SHP77 treated with DMSO at 0.1 percent for 48 hours (cell line): ENCODE measurements at places on chromosomes 3 and 15.

- no peak for DNase-seq
Observed at GRCh38 chr3:138474163-138474562, 39.7 kb downstream of the ESYT3 start.

DNA sequence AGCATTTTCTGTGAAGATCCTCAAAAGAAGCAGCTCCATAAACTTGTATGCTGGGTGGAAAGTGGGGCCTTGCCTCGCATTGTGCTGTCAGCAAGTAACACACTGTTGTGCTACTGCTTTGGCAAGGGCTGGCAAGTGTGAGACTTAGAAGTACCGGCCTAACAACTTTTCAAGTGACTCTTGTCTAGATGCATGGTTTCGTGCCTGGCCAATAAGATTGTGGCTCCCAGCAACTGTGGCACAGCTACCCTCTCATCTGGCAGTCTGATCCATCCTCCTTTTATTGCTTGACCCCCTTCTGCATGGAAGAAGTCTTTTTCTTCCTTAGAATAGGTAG, 79.4 kb upstream of the VEPH1 start:
- no peak for DNase-seq

DNA sequence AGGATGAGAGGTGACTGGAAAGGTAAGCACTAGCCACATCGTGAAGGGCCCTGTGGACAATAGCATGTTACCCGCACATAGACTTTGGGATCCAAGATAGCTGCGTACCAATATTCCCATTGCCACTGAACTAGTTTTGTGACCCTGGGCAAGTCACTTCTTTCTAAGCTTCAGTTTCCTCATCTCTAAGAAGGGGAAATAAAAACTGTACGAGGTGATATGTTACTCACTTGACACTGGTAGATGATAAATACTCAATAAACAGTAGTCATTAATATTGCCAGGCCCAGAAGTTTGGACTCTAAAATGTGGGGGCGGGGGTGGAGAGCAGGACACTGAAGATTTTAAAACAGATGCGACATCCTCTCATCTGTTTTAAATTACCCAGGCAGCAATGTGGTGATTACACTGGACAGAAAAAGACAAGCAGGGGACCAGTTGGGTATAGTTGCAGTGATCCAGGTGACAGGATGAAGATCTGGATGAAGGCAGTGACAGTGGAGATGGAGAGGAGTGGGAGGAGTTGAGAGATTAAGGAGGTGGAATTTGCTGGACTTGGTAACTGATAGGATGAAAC, 2.5 kb downstream of the ATG7 start:
- DNase-seq: no peak

DNA sequence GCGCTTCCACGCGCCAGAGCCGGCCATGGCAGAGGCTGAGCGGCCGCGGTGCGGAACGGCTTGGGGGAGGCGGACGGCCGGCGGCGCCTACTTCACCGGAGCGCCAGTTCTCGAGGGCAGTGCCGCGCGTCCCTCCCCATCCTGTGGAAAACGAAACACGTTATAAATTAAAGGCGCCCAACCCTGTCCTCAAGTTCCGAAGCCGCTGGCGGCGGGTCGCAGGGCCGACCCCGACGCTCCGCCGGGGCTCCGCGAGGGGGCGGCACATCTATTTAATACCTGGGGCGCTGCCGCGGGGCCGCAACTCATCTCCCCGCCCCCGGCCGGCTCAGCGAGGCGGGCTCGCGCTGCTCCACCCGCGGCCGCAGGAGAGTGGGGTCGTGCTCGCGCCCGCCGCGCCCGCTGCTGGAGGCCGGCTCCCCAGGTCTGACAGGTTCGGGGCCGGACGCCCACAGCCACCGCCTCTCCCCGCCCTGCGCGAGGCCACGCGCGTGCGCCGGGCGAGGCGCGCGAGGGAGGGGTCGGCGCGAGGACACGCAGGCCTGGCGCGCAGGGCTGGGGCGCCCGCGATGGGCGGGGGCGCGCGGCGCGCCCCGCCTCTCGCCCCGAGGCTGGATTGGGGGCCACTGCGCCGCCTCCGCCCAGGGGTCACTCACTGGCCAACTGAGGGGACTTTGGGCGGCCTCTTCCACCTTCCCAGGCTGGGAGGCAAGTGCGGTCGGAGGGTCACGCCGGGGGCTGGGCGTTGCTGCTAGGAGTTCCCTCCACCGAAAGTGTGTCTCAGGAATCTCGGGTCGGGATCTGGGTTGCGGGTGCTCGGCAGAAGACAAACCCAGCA, at the start of gene SLC30A4:
Gene SLC30A4 (minus strand): TSS at position 428 of the 838 bp plus-strand sequence. CDS start 401 bp downstream, at position 27.
- no peak for DNase-seq

DNA sequence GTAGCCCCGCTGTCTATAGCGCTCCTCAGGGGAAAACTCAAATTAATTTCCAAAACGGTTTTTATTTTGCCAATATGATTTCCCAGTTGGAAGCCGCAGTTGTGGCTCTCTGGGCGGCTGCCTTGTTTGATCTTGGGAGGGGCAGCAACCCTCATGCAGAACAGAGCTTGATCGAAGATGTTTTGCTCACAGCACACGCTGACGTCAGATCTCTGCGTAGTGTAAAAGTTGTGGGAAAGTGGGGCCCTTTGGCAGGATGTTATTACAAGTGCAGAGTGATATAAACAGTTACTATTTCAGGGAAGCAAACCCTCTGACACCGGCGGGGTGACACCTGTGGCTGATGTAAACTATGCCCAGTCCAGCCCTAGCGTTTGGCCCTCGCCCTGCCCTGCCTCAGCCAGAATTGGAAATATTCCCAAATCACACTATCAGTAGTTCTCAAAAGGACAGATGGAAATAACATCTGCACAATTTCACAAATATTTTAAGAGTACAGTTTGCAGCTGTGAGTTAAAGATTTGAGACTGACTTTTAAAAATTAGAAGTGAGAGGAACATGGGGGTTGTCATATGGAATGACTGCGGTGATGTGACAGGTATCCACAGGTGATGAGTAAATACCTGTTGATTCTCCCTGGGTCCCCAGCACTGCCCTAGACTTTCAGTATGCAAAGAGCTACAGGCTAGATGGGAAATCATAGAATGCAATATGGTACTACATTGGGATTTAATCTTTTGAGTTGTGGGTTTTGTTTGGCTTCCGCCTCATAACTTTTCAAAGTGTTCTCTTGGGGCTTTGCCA, 1.7 kb downstream of the SYNM start:
- DNase-seq: no peak

DNA sequence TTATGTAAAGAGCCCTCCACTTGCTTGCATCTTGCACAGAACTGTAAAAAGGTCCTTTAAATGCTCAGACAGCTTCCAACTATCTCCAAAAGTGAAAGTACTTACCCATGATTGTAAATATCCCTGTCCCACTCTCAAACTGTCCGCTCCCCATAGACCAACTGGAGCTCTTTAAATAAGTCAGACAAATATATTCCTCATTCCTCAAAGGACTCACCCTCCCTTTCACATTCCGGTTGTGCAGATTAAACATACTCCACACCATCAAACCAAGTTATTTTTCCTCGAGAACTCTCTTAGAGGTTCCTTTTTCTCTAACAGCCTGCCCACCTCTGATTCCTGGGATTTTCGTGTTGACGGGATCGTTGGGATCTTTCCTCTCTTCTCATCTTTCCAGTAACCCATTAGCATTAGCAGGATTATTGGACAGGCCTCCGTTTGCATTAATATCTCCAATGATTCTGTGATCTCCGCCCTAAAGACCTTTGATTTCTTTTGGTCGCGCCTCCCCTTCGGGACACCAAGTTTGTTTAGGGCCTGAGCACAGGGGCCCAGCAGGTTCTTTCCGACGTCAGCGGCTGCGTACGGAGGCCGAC, 763 bp downstream of the GOLGB1 start:
- no peak for DNase-seq

DNA sequence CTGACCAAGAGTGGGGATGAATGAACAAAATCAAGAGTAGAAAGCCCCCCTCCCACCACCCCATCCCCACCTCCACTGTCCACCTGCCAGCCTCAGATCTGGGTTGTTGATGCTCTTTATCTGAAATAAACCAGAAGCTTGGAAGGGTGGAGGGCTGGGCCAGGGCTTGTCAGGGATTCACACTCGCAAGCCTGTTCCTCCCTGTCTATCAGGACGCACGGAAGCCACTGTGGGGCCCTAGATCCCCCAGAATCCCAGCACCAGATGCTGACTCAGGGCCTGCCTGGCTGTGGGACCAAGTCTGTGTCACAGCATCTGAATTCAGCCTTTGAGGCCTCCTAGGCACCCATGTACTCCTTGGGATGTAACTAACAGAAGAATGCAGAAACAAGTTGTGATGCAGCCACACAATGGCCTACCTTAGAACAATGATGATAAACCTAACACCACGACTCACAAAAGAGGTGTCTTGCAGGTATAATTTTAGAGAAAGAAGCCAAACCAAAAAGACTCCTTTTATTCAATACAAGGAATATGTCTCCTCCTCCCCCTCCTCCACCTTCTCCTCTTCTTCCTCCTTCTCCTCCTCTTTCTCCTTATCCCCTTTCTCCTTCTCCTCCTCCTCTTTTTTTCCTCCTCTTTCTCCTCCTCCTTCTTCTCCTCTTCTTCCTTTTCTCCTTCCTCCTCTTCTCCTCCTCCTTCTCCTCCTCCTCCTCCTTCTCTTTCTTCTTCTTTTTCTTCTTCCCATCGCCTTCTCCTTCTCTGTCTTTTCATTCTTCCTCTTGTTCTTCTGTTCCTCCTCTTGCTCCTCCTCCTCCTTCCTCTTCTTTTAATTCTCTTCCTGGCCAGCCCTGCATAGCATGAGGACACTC, 234.7 kb downstream of the PLCL2 start:
- no peak for DNase-seq

DNA sequence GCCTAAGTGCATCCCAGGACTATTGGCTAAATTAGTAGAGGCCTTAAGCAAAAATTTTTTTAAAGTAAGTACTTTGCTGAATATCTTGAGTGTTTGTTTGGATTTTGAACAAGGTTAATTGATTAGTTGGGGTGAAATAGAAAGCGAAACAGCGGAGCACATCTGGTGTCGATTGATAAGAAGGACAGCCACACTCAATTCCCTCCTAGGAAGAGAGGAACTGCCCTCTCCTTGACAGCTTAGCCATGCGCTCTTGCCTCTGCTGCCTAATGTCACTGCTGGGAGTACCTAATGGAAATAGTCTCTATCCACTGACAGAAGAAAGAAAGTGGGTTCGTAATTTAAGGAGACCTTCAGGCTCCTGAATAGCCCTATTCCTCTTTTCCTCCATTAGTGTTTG, 943.6 kb downstream of the DIPK2A start:
- no peak for DNase-seq

DNA sequence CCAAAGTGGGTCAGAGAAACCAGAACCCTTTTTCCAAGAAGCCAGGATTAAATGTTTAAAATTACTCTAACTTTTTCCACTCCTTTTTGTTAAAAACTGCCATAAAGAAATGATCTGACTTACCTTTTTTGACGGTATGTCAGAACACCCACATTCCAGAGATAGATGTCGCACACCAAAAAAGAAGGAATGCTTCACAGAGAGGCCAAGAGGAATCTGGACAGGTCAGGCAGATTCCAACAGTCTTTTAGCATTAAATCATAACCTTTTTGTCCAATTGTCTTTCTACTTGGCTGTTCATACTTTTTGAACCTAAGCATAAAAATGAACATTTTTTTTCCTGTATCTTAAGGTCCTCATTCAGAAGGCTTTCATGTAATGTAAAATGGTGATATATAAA, 846.9 kb downstream of the NSUN3 start:
- no peak for DNase-seq

DNA sequence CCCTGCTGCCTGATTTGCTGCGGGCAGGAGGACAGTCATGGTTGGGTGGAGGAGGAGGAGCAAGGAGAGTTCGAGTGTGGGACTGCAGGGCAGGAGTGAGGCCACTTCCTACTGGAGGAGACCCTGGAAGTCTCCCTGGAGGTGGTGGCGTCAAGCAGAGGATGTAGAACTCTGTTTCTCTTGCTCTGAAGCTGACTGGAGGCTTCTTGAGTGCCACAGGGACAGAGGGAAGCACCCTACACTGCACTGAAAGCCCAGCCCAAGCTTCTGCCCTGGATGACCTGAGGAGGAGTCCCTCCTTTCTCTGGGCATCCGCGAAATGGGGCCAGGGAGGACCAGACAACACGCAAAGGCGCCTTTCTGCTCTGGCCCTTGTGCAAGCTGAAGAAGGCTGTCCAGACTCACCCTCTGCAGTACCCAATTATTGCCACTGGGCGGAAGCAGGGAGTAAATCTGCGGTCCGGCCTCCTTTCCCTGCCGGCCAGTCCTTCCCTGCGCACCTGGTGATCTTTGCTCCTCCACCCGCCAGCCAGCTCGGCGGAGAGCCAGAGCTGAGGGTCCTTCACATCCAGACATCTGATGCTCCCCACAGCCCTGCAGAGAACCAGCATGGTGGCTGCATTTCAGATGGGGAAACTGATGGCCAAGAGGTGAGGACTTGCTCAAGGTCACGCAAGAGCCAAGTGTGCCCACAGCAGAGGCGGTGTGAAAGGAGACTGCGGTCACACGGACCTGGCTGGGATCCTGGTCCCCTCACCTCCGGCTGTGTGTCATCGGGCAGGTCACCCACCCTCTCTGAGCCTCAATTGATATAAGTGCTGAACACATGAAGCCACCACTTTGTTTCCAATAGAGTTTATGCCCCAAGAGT, 207.1 kb downstream of the TBC1D2B start:
- DNase-seq: peak; percentile 6

DNA sequence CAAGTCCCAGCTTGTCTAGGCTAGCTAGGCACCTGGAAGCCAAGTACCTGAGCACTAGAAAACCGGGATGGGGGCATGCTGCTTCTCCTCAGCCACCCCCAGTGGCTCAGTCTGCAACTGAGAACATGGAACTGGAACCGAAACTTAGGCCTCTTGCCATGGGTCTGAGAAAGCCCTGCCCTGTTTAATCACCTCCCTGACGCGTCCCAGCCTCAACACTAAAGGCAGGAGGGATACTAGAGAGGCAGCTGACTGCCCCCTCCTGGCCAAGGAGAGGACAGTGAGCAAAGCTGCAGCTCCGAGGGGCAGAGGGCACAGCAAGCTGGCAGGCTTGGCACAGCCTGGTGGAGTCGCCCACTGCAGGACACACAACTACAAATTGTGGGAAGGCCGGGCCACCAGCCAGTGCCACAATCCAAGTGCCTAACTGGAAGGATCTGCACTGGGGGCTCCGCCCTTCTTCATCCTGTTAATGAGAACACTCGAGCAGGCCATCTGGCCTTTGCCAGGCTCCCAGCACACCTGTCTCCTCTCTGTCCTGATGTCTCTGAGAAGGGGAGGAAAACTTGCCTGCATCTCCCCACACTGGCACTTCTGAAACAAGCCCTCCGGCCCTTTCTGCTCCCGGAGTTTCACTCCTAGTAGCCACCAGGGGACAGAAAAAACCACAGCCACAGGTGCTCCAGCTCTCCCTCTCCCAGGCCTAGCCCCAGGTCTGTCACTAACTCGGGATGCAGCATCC, 53.7 kb downstream of the BDH1 start:
- DNase-seq: no peak
